ENCODE measurements at places on chromosomes 11 and 22.

GRCh38 chr11:64447831-64448598 lies 89.1 kb downstream of the RPS6KA4 start:
- peak; percentile 60 for DNase-seq

DNA sequence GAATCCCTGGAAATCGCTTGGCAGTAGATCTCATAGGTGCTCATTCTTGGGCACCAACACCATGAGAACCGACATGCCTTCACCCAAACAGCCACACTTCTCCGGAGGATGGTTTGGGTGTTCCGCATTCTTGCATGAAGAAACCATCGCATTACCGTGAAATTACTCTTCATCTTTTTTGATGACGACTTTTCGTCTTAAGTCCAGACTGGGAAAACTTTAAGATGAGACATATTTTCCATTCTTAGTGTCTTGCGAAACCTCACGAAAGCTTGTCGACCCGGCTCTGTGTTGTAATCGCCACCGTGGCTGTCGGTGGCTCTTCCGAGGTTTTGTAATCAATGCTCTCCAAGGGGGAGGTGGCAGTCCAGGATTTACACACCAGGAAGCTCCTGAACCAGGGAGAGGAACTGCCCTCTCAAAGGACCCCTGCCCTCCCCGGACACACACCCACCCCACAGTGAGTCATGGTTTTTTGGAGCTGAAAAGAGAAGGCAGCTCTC lies 1.7 kb downstream of the TOM1 start:
- DNase-seq, result peak; percentile 59

GRCh38 chr11:57711414-57712255 lies at the start of gene MED19:
TSS of gene MED19 (minus strand) at chr11:57712215. CDS start at chr11:57712179, 36 bp downstream.
- peak; percentile 79 for DNase-seq

GRCh38 chr11:113781682-113782081 lies 2.1 kb downstream of the CLDN25 start:
- no peak for DNase-seq

GRCh38 chr11:134521452-134522289 lies 109.6 kb upstream of the B3GAT1 start:
- DNase-seq, result no peak

DNA sequence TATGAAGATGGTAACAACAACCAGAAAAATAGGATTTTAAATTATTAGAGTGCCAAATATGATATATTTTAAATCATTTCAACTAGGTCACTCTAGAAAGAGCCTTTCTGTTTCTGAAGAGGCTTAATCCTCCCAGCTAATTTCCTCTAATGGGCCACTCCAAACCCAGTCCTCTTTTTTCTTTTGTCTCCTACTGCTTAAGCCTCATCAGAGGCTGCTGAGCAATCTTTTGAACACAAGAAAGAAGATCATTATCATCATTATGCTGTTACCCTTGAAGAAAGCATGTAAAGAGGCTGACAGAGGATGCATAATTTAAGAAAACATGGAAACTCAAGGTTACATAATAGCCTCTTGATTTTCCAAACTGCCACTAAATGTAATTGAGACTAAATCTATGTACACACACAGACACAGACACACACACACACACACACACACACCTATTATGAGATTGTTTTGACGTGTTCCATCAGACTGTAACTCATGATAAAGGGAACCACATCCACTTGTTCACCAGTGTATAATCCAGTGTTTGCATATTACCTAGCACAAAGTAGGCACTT lies 519.6 kb downstream of the METTL15 start:
- no peak for DNase-seq

GRCh38 chr22:41481131-41481830 lies 12.4 kb downstream of the ACO2 start:
- no peak for DNase-seq

GRCh38 chr11:1062075-1062820 lies 12.4 kb upstream of the MUC2 start:
- no peak for DNase-seq

DNA sequence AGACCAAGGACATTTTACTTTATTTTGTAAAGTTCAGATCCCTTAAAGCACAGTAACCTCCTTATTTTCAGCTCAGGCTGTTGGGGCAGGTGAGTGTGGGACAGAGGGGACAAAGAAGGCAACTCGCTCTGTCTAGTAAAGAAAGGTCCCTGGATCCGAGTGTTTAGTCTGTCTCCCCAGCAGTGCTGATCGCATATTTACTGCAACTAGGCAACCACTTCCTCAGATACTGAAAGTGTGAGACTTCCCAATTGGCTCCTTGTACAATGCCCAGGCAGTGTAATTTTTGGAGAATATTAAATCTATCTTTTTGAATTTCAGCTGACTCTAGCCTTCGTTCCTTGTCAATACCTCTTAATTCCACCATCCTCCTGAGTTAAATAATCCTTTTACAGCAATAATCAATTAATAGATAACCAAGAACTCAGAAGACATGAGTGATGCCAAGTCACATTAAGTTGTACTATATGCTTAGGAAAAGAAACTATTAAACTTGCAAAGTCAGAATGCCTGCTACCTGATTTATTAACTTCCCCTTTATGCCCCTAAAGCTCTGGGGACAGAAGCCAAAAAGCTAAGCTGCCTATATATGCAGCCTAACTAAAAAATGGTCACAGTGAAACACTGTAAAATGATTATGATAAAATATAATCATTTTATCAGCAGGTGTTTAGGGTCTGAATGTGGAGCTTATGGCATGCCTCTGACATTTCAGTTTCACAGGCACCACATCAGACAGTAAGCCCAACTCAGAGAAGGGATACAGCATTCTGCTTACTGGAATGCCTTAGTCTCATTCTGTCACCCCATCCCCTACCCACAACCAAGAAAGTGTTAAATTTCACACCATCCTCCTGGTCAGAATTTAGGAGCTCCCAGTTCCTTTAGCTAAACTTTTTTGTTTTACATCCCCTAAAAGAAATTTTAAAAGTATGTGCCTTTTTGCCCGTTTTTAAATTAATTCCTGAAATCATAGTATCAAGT lies 138.7 kb downstream of the TRIM44 start:
- peak; percentile 70 for DNase-seq

DNA sequence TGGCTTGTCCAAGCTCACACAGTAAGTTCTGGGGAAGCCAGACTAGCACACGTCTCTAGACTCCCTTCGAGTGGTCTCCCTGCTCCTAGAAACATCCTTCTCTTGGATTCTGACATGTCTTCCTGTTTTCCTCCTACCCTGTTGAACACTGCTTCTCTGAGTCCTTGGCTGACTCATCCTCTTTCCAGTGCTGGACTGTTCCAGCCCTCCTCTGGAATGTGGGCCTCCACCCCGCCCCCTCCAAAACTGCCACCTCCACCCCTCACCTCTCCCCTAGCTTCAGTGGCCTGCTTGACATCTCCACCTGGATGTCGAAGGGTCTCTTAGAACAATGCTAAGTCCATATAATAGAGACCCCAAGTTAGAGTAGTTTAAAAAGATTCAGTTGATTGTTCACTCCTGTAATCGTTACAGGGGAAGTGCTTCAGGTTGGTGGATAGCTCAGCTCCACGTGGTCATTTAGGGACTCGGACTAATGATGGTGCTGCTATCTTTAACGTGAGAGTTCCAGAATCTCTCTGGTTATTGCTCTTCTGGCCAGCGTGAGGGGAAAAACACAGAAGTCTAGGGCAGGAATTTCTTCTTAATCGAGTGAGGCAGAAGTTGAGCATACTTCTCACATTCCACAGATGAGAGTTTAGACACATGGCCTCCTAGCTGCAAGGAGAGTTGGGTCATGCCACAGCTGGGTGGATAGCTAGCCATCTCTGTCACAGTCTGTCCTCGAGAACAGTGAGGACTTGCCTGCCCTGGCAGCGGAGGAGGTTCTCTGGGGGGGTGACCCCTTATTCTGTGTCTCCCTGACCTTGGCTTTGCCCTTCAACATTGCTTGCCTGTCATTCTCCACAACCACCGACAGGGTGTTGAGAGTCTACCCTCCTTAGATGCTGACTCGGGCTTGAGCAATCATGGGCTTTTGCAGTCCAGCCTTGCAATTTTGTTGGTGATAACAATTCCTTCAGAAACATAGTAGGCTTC lies 4.7 kb upstream of the C11orf96 start:
- DNase-seq, result peak; percentile 61

DNA sequence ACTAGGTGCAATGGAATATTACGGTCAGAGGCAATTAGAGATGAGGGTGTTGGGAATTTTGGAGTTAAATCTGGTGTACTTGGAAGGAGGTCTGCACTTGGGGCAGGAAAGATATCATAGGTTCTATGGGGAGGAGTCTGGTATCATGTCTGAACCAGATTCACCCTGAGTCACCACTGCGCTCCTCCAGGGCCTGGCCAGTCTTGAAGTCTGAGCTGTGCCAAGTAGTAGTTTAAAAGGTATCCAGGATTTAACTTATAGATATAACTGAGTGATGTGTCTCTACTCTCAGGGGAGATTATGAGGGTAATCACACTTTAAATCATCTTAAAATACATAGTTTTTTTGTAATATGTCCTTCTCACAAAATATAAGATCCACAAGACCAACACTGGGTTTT lies 6.6 kb downstream of the CNGA4 start:
- no peak for DNase-seq

DNA sequence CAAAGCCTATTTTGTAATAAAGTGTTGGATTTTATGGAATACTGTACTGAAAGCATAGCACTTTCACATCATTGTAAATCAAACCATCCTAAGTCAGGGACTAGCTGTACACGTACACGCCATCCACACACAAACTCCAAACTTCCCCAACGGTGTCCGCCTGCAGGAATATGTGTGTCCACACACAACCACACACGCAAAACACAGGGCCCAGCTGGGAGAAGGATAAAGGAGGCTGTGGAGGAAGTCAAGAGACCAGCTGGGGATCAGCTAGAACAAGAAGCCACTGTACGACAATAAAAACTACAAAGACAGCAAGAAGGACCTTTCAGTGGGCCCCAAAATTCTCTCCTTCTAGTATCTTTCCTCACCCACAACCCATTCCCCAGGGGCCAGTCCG lies 1.6 kb downstream of the TRIM29 start:
- DNase-seq, result no peak

GRCh38 chr11:19436932-19437331 lies 196.2 kb upstream of the E2F8 start:
- no peak for DNase-seq

DNA sequence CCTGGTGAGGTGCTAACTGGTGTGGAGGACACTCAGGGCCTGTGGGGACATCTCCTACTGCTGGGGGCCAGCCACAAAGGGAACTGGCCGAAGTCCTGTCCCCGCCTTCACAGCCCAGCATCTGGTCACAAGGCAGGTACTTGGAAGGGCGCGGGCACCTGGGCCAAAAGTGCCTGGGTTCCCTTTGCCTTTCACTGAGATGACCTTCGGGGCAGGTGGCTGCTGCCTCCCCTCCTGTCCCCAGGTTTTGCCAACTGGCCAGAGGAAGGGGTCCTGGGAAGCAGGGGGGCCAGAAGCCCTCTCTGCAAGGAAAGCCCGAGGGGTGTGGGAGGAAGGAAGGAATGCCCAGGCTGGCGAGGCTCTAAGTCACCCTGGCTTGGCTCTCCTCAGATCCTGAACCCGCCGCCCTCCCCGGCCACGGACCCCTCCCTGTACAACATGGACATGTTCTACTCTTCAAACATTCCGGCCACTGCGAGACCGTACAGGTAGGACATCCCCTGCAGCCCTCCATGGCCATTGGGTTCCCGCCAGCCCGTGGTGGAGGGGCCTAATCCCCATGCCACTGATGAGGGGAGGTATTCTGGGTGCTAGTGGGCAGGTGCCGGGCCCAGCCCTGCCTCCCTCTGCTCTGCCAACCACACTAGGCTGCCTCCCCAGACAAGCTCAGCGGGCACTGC lies 14.4 kb upstream of the PPP6R3 start:
- DNase-seq, result no peak

DNA sequence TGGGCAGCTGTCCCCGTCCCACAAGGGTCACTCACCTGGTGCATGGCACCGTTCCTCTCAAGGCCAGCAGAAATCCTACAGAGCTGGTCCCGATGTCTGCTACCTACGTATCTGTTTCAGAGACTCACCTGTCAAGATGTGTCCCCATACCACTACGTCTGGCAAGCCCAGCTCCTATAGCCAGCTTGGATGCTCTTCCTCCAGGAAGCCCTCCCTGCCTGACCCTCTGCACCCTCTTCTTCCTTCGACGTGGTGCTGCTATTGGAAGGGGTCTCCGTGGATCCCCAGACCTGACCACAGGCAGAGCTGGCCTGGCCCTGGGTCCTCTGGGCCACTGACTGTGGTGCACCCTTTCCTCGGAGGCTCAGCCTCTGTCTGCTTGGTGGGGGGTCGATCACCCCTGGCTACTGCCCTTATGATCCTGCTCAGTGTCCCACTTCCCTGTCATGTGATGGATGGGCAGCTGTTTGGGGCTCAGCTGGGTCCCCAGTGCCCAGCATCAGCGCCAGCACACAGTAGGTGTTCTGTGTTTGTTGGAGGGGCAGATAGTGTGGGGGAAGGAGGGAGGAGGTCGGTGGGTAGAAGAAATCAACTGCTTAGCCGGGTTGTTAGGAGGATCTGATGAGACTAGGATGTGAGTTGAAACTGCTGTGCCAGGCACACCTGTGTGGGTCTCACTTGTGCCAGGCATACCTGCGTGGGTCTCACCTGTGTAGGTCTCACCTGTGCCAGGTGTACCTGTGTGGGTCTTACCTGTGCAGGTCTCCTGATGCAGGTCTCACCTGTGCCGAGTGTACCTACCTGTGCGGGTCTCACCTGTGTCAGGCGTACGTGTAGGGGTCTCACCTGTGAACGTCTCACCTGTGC lies 21.7 kb upstream of the ARHGAP8 start:
- DNase-seq, result peak; percentile 52

GRCh38 chr22:50219800-50220602 lies 19.2 kb downstream of the SELENOO start:
- no peak for DNase-seq

GRCh38 chr11:73856031-73856567 lies 20.5 kb downstream of the COA4 start:
- DNase-seq, result no peak

GRCh38 chr11:36441610-36442208 lies 68.4 kb downstream of the TRAF6 start:
- DNase-seq, result no peak

GRCh38 chr11:12668166-12668565 lies 6.1 kb upstream of the TEAD1 start:
- no peak for DNase-seq

DNA sequence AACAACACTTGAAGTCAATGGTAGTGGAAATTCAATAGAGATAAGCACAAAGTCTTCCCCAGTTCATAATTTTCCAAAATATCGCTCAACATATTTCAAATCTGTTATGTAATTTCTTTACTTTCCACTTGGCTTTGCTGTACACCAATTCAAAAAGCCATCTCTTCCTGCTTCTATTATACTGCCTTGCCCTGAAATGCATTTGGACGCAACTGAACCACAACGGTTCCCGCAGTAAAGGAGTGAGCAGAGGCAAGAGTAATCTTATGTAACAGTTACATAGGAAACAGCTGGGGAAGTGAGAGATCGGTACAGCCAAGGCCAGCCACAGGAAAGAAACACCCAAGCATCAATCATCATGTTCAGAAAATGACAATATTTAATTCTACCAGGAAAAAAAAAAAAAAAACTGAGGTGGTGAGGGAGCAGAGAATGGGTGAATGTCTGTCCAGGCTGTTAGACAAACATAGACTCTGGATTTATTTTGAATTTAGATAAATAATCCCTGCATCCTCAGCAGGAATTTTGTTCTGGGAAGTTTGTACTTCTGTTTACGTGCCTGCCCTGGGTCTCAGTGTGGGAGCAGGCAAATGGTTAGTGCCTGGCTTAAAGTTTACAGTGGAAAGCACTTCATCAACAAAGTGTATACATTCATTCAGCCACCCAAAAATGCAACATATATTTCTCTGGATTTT lies 392.2 kb downstream of the ETS1 start:
- DNase-seq, result peak; percentile 46

- peak; percentile 38 for DNase-seq
Measured at GRCh38 chr11:105489446-105489845, 120.4 kb upstream of the GRIA4 start.
